ENCODE measurements at places on chromosomes 3 and 15. TPM values are rescaled to one million over a fixed set of nuclear protein-coding genes. Genes with fewer than 3 reads are reported as not detected.
A peak's percentile ranks its signal among the peaks of the same experiment; 100 is the strongest.

ACTL6A gene
- total RNA-seq, result 84.7 TPM

MANF gene
- 162 TPM for total RNA-seq

AGBL1 gene
- total RNA-seq, result not detected

- DNase-seq, result no peak
Observed at GRCh38 chr3:184784731-184785500, 27.1 kb upstream of the VPS8 start.

GDPGP1 gene
- 4.2 TPM for total RNA-seq

DNA sequence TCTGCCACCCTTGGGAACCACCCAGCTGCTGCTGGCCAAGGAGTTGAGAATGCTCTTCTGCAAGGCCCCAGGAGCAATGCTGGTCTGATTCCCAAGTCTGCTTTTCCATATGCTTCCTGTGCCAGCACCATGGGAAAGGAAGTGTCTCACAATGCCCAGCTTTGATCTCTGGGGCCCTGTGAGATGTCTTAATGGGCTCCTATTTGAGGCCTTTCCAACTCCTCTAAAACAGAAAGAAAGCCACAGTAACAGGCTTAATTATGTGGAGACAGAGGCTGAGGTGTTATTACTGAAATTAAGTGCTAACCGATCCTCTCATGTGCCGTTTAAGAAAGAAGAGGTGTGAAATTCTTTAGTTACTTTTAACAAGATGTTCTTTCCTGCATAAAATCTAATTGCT, 4.5 kb downstream of the EOGT start:
- no peak for DNase-seq

DNA sequence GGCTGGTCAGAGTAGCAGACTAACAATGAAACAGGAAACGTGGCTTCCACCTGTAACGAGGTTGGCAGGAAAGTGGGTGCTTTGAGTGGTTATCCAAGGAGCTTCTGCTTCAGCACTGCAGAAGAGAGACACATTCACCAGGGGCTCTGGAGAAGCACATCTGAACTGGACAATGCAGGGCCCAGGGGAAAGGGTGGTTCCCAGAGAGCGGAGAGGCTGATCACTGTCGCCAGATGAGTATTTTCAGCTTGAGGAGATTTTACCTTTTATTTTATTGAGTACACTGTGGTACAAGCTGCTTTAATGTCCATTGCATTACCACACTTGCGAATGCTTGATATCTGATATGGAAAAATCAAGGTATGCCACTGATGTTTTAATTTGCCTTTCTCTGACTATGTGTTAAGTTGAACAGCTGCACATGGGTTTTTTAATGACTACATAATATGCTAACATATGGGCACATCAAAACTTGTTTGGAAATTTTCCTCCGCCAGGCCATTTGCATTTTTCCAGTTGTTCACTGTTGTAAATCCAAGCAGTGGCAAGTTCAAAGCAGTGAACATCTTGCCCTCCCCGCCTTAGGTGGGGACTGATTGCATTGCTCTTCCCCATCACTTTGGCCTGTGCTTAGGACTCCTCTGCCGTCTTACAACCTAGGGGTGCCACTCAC, 52.1 kb downstream of the LRTM1 start:
- no peak for DNase-seq

- no peak for DNase-seq
Observed at GRCh38 chr3:153396581-153396980, 234.6 kb downstream of the RAP2B start.

ADAMTS9 gene
- total RNA-seq, result not detected

GRCh38 chr3:49025005-49025792, 3.3 kb downstream of the NDUFAF3 start:
- DNase-seq, result no peak

GRCh38 chr3:125280668-125281361, 68.3 kb upstream of the SLC12A8 start:
- DNase-seq, result peak; percentile 52

DNA sequence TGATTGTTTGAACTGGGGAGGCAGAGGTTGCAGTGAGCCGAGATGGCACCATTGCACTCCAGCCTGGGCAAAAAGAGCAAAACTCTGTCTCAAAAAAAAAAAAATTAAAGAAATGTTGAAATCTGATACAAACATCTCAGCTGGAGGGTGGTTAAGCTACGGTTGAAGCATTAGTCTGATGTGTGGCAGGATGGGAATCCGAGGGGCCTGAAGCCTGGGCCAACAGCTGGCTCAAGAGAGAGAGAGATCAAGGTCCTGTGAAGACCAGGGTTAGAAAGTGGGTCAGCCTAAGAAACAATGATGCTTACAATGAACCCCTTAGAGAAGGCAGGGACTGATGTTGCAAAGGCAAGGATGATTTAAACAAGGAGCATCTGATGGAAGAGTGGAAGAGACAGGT, 69.8 kb downstream of the CD200R1L start:
- no peak for DNase-seq
